ENCODE measurements at places on chromosomes 13 and 19. TPM values are rescaled to one million over a fixed set of nuclear protein-coding genes. Genes with fewer than 3 reads are reported as not detected.

- H3K4me1 ChIP-seq: no peaks in the 10 kb centered on the region
- peaks cover 12% of the 10 kb centered on the region for H3K27me3 ChIP-seq
- no peak overlapping the region for H3K27ac ChIP-seq
- H3K36me3 ChIP-seq: no peaks in the 10 kb centered on the region
- no peak overlapping the region for H3K4me3 ChIP-seq
- DNase-seq: no peak
These were observed 4.9 kb downstream of the PCDH20 start for GRCh38 chr13:61410669-61411297.

GRCh38 chr19:10089801-10090375, 3.8 kb downstream of the SHFL start:
- peaks cover 2% of the 10 kb centered on the region for H3K27me3 ChIP-seq
- H3K36me3 ChIP-seq: no peaks in the 10 kb centered on the region
- H3K4me3 ChIP-seq: no peak overlapping the region
- no peak overlapping the region for H3K27ac ChIP-seq
- peaks cover 3% of the 10 kb centered on the region for H3K4me1 ChIP-seq
- DNase-seq: no peak

GRCh38 chr13:71339005-71339404, 528.0 kb downstream of the DACH1 start:
- H3K27ac ChIP-seq: no peak overlapping the region
- no peaks in the 10 kb centered on the region for H3K4me1 ChIP-seq
- H3K4me3 ChIP-seq: no peak overlapping the region
- DNase-seq: no peak

GRCh38 chr13:52846567-52847321, 1.7 kb downstream of the PCDH8 start:
- no peak overlapping the region for H3K27ac ChIP-seq
- no peak overlapping the region for H3K4me3 ChIP-seq
- H3K27me3 ChIP-seq: peaks cover 51% of the 10 kb centered on the region

DNA sequence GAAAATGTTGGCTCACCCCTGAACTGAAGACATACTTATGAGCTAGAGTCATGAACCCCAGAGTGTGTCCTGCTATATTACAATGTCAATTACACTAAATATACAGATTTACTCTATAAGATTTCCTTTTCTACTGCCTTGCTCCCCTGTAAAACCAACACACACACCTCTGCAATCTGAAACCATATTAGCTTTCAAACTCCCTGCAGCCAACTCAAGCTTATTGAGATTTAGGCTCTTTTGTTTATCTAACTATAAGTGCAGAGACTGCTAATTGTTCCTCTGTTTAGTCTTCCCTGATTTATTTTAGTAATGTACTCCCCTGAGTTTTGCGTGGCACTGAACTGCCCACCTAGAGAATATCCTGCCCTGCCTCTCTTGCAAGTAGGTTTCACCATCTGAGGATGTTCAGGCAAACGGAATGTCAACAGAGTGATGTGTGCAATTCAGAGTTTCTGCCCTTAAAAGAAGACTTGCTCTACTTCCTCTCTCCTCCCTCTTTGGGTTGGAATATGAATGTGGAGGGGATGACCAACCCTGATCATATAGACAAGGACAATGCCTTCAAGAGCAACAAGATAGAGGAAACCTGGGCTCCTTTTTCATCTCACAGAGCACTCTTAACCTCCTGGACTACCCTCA, 22.3 kb downstream of the FAM216B start:
- H3K36me3 ChIP-seq: no peaks in the 10 kb centered on the region
- DNase-seq: no peak
- H3K27me3 ChIP-seq: no peaks in the 10 kb centered on the region
- H3K4me3 ChIP-seq: no peak overlapping the region
- H3K27ac ChIP-seq: no peak overlapping the region
- no peaks in the 10 kb centered on the region for H3K4me1 ChIP-seq

- H3K27ac ChIP-seq: no peak overlapping the region
- no peaks in the 10 kb centered on the region for H3K27me3 ChIP-seq
- peaks cover 58% of the 10 kb centered on the region for H3K4me1 ChIP-seq
These were observed 54.5 kb downstream of the TSSK6 start for GRCh38 chr19:19460761-19461265.

The CEACAM8 gene
- not detected for total RNA-seq

- peak; percentile 49 for DNase-seq
- H3K4me3 ChIP-seq: no peak overlapping the region
- peaks cover 17% of the 10 kb centered on the region for H3K4me1 ChIP-seq
- H3K27me3 ChIP-seq: no peaks in the 10 kb centered on the region
- H3K36me3 ChIP-seq: no peaks in the 10 kb centered on the region
These were observed 153.5 kb upstream of the KLF12 start for GRCh38 chr13:74287724-74288169.

The KANK3 gene
- 2.3 TPM for total RNA-seq

DNA sequence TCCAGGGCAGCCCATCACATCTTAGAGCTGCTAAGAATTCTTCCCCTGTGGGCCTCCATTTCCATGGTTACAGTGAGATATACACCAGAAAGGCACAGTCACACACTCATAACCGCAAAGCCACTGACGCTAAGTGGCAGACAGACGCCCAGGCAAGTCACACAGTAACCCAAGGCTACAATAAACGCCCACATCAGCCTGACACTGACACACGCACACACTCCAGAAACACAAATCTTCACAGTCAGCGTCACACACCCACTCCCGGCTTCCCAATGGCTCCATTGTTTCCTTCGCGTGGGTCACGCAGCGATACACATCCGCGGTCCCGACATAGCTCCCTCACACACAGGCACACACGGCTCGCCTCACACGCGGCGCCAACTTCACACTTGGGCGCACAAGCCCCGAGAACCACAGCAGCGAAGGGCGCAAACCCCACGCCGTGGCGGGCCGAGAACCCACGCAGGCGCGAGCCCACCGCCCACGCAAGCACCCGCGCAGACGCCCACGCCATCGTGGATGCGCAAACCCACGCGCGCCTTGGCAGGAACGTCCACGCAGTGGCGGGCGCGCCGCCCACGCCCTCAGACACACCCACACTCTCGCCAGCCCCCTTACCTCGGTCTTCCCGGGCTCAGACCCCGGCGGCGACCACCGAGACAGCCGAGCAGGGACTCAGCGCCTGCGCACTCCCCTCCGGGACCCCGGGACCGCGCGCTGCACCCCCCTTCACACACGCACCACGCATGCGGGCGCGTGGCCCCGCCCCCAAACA, at the start of gene ZNF667:
ZNF667 (minus strand) TSS at position 695 of the 778 bp plus-strand sequence. CDS start 14,975 bp downstream, outside the sequence.
- H3K36me3 ChIP-seq: no peaks in the 10 kb centered on the region
- H3K4me3 ChIP-seq: peak within 1 kb of the TSS; percentile 74
- no peaks in the 10 kb centered on the region for H3K27me3 ChIP-seq
- H3K4me1 ChIP-seq: peaks cover 4% of the 10 kb centered on the region
- no peak for DNase-seq

DNA sequence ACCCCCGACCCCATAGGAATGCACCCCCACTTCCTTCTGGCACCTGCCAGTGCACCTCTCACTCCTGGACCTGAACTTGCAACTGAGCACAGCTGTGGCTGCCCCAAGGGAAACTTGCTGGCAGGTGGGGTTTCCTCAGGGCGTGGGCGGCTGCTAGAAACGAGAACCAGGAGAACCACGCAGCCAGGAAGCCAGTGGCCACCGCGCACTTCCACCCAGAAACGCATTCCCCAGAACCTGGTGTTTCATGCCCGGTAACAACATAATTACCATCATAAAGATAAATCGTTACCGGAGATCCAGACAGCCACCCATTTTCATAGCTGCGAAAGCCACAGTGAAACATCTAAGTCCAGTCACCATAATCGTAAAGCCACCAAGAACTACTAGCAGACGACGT, 75.2 kb upstream of the C13orf46 start:
- H3K4me3 ChIP-seq: no peak overlapping the region
- H3K36me3 ChIP-seq: no peaks in the 10 kb centered on the region
- no peaks in the 10 kb centered on the region for H3K4me1 ChIP-seq
- no peak overlapping the region for H3K27ac ChIP-seq

DNA sequence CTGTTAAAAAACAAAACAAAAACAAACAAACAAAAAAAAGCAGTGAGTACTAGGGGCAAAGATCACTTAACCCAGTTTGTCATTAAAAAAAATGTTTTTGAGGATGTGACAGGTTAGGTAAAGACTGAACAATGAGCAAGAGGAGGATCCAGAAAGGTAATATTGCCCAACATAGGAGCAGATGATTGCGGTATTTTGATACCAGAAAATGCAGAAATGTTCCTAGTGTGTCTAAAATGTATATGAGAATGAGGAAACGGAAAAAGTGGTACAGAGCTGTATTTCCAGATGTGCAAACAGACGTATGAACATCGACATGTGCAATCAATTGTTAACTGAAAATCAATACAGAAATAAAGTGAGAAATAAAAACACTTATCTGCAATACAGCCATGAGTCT, 4.9 kb upstream of the LILRA4 start:
- no peaks in the 10 kb centered on the region for H3K4me1 ChIP-seq
- H3K36me3 ChIP-seq: no peaks in the 10 kb centered on the region
- H3K4me3 ChIP-seq: no peak overlapping the region
- H3K27ac ChIP-seq: no peak overlapping the region
- no peak for DNase-seq
- H3K27me3 ChIP-seq: no peaks in the 10 kb centered on the region

DNA sequence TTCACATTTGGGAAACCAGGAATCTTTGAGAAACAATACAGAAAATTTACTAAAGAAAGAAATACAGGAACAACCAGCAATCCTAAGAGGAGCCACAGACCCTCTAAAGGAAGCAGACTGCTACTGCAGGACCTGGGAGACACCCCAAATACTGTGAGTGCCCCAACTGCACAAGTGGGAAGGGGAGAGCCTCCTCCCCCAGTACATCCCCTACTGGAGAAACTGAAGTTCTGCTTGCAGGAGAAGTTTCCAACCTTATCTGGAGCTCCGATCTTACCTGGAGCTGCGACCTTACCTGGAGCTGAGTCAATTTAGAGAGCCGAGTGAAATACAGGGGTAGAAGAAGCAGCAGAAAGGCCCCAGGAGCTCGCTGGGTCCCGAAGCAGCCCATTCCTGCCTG, 236.4 kb upstream of the SPRY2 start:
- H3K4me1 ChIP-seq: no peaks in the 10 kb centered on the region
- no peaks in the 10 kb centered on the region for H3K36me3 ChIP-seq
- H3K27me3 ChIP-seq: no peaks in the 10 kb centered on the region
- no peak overlapping the region for H3K4me3 ChIP-seq

DNA sequence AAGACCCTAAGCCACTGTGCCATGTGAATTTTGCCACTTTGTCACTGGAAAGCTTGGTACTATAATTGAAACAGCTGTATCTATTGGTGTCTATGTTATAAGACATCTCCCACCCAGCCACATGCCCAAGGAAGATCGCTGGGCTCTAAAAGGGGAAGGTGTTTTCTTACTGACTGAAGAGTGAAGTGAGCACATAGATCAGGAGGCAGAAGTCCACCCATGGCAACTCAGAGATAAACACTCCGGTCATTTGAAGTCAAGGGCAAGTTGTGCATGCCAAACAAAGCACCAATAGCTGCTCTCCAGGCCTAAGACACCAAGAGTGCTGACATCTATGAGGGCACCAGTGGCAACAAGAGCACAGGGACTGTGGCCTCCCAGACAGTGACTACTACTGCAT, 153.8 kb downstream of the KCTD12 start:
- no peaks in the 10 kb centered on the region for H3K27me3 ChIP-seq
- no peak overlapping the region for H3K27ac ChIP-seq
- no peaks in the 10 kb centered on the region for H3K4me1 ChIP-seq
- no peaks in the 10 kb centered on the region for H3K36me3 ChIP-seq

DNA sequence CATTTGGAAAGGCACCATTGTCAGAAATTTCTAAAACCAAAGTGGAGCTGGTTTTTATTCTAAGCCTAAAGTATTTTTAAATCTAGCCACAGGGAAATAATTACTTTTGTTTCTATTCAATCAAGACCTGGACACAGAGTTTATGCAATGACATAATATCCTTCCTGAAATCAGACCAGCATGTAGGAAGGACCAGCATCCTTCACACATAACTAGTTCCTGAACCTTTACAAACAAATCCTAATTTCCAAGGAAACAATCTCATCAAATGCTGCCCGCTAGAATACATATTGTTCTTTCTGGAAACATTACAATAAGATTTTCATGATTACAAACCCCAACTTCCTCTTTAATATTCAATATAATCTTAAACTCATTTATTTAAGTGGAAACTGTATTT, 1.5 kb downstream of the STARD13 start:
- H3K4me1 ChIP-seq: peaks cover 4% of the 10 kb centered on the region
- no peak for DNase-seq
- no peaks in the 10 kb centered on the region for H3K36me3 ChIP-seq

DNA sequence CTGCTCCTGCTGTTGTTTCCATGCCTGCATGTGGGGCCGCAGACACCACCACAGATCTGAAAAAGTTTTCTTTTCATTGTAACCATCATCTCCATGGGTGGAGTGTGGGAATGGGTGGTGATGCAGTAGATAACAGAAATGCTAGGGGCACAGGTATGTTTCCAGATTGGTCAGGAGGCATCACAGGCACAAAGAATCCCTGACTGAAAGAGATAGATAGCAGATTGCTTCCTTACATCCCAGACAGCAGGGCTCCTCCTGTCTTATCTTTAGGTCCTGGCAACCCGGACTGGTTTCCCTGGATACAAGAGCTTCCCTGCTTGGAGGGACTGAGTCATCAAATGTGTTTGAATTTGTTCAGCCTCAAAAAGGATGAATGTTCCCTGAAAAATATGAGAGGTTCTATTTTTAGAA, 1937.6 kb downstream of the PCDH9 start:
- H3K36me3 ChIP-seq: no peaks in the 10 kb centered on the region
- no peak overlapping the region for H3K4me3 ChIP-seq
- no peaks in the 10 kb centered on the region for H3K27me3 ChIP-seq
- peak; percentile 3 for DNase-seq
- H3K27ac ChIP-seq: no peak overlapping the region

- H3K36me3 ChIP-seq: no peaks in the 10 kb centered on the region
- peaks cover 13% of the 10 kb centered on the region for H3K4me1 ChIP-seq
- no peak overlapping the region for H3K4me3 ChIP-seq
These were observed 6.7 kb downstream of the COL4A1 start for GRCh38 chr13:110300090-110300815.

- no peaks in the 10 kb centered on the region for H3K27me3 ChIP-seq
- no peaks in the 10 kb centered on the region for H3K36me3 ChIP-seq
- H3K27ac ChIP-seq: no peak overlapping the region
- H3K4me1 ChIP-seq: no peaks in the 10 kb centered on the region
- H3K4me3 ChIP-seq: no peak overlapping the region
- DNase-seq: no peak
These were observed 23.6 kb downstream of the CYP2B6 start for GRCh38 chr19:41014643-41015042.

GRCh38 chr19:34475026-34475974, 6.3 kb upstream of the WTIP start:
- no peak overlapping the region for H3K4me3 ChIP-seq
- peaks cover 16% of the 10 kb centered on the region for H3K36me3 ChIP-seq
- no peak overlapping the region for H3K27ac ChIP-seq

All from H1 (cell line).